Activated CD4-positive, alpha-beta memory T cell treated with anti-CD3 and anti-CD28 coated beads, Interleukin-2, amount 10 ng/mL, durations not matched to agents 7 days and 5 days (primary cell): ENCODE measurements at places on chromosomes 6 and 20. TPM values are rescaled to one million over a fixed set of nuclear protein-coding genes. Genes with fewer than 3 reads are reported as not detected.

The POU5F1 gene
- not detected for total RNA-seq

DNA sequence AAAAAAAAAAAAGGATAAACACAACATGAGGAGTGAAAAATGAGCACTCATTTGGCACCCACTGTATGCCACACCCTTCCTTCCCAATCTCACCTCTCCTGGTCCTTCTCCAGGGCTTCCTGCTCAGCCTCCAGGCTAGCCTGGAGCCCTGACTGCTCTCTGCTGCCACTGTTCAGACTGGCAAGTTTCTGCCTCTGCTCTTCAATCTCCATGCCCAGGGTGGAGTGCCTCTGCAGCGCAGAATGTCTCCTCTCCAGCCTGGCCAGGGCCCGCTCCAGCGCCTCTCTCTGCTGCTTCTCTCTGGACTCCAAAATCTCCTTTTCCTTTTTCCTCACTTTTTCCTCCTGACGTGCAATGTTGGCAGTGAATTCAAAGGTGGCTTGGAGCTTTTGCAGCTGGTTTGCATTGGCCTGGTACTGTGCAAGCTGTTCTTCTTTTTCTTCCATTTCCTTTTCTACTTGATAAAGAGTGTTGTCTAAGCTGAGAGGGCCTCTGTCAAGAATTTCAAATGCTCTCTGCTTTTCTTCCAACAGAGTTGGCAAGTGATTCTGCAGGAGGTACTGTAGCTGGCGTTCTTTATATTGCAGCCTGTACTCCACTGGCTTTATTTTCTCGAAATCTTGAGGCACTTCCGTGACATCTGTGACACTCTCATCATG lies 194.4 kb downstream of the KIF16B start:
- H3K27ac ChIP-seq, result no peak overlapping the region
- H3K27me3 ChIP-seq, result no peaks in the 10 kb centered on the region
- no peak for DNase-seq
- H3K4me1 ChIP-seq, result no peaks in the 10 kb centered on the region
- H3K4me3 ChIP-seq, result no peak overlapping the region

GRCh38 chr6:135128268-135128914 lies 52.7 kb upstream of the MYB start:
- H3K27me3 ChIP-seq, result no peaks in the 10 kb centered on the region
- H3K4me3 ChIP-seq, result peak overlapping the region; percentile 47
- peak overlapping the region; percentile 96 for H3K27ac ChIP-seq
- peaks cover 41% of the 10 kb centered on the region for H3K4me1 ChIP-seq

- H3K4me1 ChIP-seq, result no peaks in the 10 kb centered on the region
- no peaks in the 10 kb centered on the region for H3K36me3 ChIP-seq
- no peak overlapping the region for H3K4me3 ChIP-seq
Measured at GRCh38 chr6:159213405-159213804, 44.2 kb downstream of the FNDC1 start.

DNA sequence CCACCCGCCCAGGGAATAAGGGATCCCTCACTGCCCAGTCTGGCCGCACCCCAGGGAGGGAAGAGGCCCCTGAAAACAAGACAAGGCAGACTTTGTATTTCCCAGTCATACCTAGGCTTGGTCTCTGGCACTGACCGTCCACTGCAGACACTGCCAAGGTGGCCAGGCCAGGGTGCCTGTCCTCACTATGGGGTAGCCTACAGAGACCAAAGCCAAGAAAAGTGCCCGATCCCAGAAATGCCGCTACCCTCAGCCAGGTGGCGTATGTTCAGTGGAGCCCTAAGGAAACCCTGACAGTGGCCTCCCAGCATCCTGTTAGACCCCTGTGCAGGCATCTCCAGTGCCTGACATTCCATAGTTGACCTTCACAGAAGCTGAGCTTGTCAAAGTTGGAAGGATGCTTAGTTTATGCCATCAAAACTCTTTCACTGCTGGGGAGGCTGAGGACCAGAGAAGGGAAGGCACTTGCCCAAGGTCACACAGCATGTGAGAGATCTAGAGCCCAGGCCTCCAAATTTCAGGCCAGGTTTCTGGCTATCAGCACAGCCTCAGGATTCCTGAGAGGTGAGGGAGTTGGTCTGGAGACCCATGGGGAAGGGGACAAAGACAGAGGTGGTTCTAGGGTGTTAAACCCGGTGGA lies 2.5 kb downstream of the SCRT2 start:
- H3K4me3 ChIP-seq, result no peak overlapping the region
- no peak for DNase-seq
- H3K4me1 ChIP-seq, result peaks cover 12% of the 10 kb centered on the region
- H3K27me3 ChIP-seq, result peaks cover 54% of the 10 kb centered on the region
- H3K36me3 ChIP-seq, result peaks cover 3% of the 10 kb centered on the region
- no peak overlapping the region for H3K27ac ChIP-seq

- peak overlapping the region; percentile 46 for H3K4me3 ChIP-seq
- no peaks in the 10 kb centered on the region for H3K27me3 ChIP-seq
- H3K4me1 ChIP-seq, result peaks cover 64% of the 10 kb centered on the region
- peak overlapping the region; percentile 74 for H3K27ac ChIP-seq
- peaks cover 36% of the 10 kb centered on the region for H3K36me3 ChIP-seq
Measured at GRCh38 chr6:89952686-89953085, 58.4 kb downstream of the GJA10 start.

The LRRC1 gene
- 4.0 TPM for total RNA-seq

- no peak overlapping the region for H3K27ac ChIP-seq
- no peak overlapping the region for H3K4me3 ChIP-seq
- H3K27me3 ChIP-seq, result no peaks in the 10 kb centered on the region
- H3K4me1 ChIP-seq, result no peaks in the 10 kb centered on the region
Measured at GRCh38 chr20:16363506-16364319, 209.5 kb downstream of the KIF16B start.
